ENCODE measurements at places on chromosomes 6 and 20. TPM values are rescaled to one million over a fixed set of nuclear protein-coding genes. Genes with fewer than 3 reads are reported as not detected.

The PTP4A1 gene
- 62.4 TPM for total RNA-seq

- H3K27me3 ChIP-seq: no peaks in the 10 kb centered on the region
- no peak overlapping the region for H3K4me3 ChIP-seq
- no peak overlapping the region for H3K27ac ChIP-seq
- H3K36me3 ChIP-seq: no peaks in the 10 kb centered on the region
- peaks cover 15% of the 10 kb centered on the region for H3K4me1 ChIP-seq
Measured at GRCh38 chr6:25085756-25086155, 150.0 kb upstream of the RIPOR2 start.

The ENPP5 gene
- total RNA-seq: not detected

The XKR7 gene
- total RNA-seq: not detected

DNA sequence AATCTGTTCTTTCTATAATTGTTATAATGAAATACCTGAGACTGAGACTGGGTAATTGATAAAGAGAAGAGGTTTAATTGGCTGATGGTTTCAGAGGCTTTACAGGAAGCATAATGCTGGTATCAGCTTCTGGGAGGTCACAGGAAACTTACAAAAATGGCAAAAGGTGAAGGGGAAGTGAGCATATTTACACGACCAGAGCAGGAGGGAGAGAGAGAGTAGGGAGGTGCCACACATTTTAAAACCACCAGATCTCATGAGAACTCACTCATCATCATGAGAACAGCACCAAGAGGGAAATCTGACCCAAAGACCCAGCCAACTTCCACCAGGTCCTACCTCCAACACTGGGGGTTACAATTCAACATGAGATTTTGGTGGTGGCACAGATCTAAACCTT, 2.6 kb upstream of the SIRPB1 start:
- no peak overlapping the region for H3K4me3 ChIP-seq
- no peak overlapping the region for H3K27ac ChIP-seq
- DNase-seq: no peak
- peaks cover 6% of the 10 kb centered on the region for H3K27me3 ChIP-seq
- H3K4me1 ChIP-seq: no peaks in the 10 kb centered on the region

- no peak for DNase-seq
- peak overlapping the region; percentile 71 for H3K27ac ChIP-seq
- no peaks in the 10 kb centered on the region for H3K27me3 ChIP-seq
- no peak overlapping the region for H3K4me3 ChIP-seq
Measured at GRCh38 chr6:43579171-43579570, 3.2 kb downstream of the POLH start.

The DPPA5 gene
- not detected for total RNA-seq

GRCh38 chr6:114063956-114064355, 93.0 kb upstream of the HDAC2 start:
- H3K4me3 ChIP-seq: no peak overlapping the region
- no peak overlapping the region for H3K27ac ChIP-seq
- H3K27me3 ChIP-seq: no peaks in the 10 kb centered on the region

The LCA5 gene
- total RNA-seq: 4.2 TPM

The PI16 gene
- total RNA-seq: not detected

The FAM83C gene
- total RNA-seq: not detected

GRCh38 chr6:39800034-39801032, 8.2 kb downstream of the DAAM2 start:
- no peaks in the 10 kb centered on the region for H3K27me3 ChIP-seq
- no peak for DNase-seq
- peaks cover 16% of the 10 kb centered on the region for H3K36me3 ChIP-seq
- no peak overlapping the region for H3K27ac ChIP-seq

GRCh38 chr6:93389192-93389591, 30.2 kb downstream of the EPHA7 start:
- H3K36me3 ChIP-seq: peaks cover 64% of the 10 kb centered on the region
- DNase-seq: no peak
- H3K4me1 ChIP-seq: peaks cover 65% of the 10 kb centered on the region
- H3K27me3 ChIP-seq: no peaks in the 10 kb centered on the region
- H3K4me3 ChIP-seq: no peak overlapping the region

- no peaks in the 10 kb centered on the region for H3K4me1 ChIP-seq
- H3K36me3 ChIP-seq: no peaks in the 10 kb centered on the region
- no peaks in the 10 kb centered on the region for H3K27me3 ChIP-seq
Measured at GRCh38 chr20:55522296-55522815, 483.0 kb downstream of the CBLN4 start.

The SLC17A1 gene
- total RNA-seq: not detected

GRCh38 chr6:145147981-145148749, 587.2 kb downstream of the EPM2A start:
- H3K36me3 ChIP-seq: no peaks in the 10 kb centered on the region
- no peak overlapping the region for H3K4me3 ChIP-seq
- peaks cover 35% of the 10 kb centered on the region for H3K4me1 ChIP-seq
- H3K27me3 ChIP-seq: no peaks in the 10 kb centered on the region
- H3K27ac ChIP-seq: peak overlapping the region; percentile 33
- DNase-seq: no peak

DNA sequence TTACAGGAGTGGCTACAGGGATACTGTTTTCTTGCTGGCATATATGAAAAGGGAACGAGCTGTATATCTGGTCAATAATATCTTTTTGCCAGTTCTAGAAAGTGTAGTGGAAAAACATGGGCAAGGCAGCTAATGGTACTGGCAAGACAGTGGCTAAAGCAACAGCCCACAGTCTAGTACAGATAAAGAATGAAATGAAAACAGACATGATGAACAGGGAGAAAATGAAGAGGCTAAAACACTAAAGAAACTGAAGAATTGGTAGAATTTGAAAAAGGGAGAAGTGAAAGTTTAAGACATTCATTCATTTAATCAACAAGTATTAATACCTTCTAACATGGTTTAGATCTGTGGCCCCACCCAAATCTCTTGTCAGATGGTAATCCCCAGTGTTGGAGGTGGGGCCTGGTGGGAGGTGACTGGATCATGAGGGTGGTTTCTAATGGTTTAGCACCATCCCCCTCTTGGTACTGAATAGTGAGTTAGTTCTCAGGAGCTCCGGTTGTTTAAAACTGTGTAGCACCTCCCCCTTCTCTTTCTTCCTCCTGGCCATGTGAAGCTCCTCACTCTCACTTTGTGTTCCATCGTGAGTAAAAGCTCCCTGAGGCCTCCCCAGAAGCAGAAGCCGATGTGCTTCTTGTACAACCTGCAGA, 18.1 kb downstream of the FAM184A start:
- DNase-seq: no peak
- H3K36me3 ChIP-seq: no peaks in the 10 kb centered on the region
- no peak overlapping the region for H3K4me3 ChIP-seq

DNA sequence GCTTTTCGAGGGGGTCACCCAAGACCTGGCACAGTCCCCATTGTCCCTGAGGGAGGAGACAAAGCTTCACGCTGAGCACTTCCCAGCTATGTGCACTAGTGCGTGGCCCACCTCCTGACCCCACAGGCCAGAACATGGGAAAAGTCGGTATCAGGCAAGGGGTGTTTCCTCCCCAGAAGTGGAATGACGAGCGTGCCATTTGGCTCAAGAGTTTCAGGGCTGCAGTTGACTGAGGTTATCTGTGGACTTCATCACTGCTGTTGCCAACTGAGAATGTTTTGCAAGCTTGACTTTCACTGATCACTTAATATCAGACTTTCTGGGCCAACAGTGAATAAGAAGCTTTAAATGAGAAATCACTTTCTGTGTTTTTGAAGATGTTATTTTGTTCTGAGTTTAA, 137.0 kb upstream of the AFDN start:
- H3K4me1 ChIP-seq: no peaks in the 10 kb centered on the region
- H3K4me3 ChIP-seq: no peak overlapping the region
- no peak overlapping the region for H3K27ac ChIP-seq
- peaks cover 39% of the 10 kb centered on the region for H3K27me3 ChIP-seq
- H3K36me3 ChIP-seq: no peaks in the 10 kb centered on the region

DNA sequence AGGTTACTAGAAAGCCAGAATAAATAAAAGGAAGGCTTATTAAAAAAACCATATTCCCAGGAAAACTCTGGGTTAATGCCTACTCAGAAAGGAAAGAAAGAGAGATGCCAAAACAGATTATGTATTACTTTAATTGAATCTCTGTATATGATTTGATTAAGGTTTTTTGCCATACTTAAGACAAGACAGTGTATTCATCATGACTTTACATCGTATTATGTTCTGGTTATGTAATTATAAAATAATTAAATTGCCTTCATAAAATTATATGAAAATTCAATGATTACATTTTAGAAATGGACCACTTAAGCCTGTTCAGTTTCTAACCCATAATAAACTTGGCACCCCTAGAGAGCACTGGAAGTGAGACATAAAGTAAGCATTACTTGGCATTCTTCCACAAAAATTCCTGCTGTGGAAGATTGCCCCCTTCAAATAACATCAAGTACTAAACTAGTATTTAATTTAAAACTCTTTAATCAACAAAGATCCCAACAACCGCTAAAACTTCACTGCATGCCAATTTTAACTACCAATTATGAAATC, 20.8 kb upstream of the IBTK start:
- H3K4me1 ChIP-seq: no peaks in the 10 kb centered on the region
- DNase-seq: no peak
- H3K27me3 ChIP-seq: peaks cover 59% of the 10 kb centered on the region
- H3K4me3 ChIP-seq: no peak overlapping the region
- H3K27ac ChIP-seq: no peak overlapping the region
- H3K36me3 ChIP-seq: no peaks in the 10 kb centered on the region

The C6orf15 gene
- not detected for total RNA-seq

The EYA2 gene
- total RNA-seq: not detected

Data from osteocyte (in vitro differentiated cells).